ENCODE measurements at places on chromosomes 6 and 20. TPM values are rescaled to one million over a fixed set of nuclear protein-coding genes. Genes with fewer than 3 reads are reported as not detected.

- DNase-seq = no peak
These were observed 4.6 kb downstream of the TP53TG5 start for GRCh38 chr20:45373353-45374100.

DNA sequence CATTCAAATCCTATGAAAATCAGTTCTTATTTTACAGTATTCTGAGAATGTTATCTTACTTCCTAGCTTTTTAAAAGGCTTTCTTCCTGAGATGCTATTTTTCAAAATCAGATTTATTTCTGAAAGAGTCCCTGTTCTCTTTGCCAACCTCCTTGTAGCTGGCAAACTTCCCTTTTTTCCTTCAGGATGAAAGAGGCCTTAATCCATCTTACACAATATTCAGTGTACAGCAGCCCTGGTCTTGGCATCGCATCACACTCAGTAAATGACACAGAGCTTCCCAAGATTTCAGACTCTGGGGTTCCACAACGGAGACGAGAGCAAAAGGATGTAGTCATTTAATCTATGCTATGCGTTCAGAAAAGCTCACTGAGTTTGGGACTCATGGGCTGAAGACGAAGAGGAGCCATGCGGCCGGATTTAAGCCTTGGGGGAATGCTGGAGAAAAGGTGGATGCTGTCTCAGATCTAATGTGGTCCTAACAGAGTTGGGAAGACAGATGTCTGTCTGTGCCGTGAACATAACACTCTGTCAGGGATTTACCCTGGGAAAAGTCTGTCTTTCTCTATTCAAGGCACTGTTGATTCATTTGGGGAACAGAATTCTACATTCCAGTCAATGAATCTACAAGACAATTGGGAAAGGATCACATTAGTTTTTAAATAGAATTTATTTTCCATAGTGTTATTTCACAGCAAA is 616.4 kb upstream of the AGPAT4 start:
- no peak for DNase-seq

The TRIM27 gene
- 101 TPM for total RNA-seq

DNA sequence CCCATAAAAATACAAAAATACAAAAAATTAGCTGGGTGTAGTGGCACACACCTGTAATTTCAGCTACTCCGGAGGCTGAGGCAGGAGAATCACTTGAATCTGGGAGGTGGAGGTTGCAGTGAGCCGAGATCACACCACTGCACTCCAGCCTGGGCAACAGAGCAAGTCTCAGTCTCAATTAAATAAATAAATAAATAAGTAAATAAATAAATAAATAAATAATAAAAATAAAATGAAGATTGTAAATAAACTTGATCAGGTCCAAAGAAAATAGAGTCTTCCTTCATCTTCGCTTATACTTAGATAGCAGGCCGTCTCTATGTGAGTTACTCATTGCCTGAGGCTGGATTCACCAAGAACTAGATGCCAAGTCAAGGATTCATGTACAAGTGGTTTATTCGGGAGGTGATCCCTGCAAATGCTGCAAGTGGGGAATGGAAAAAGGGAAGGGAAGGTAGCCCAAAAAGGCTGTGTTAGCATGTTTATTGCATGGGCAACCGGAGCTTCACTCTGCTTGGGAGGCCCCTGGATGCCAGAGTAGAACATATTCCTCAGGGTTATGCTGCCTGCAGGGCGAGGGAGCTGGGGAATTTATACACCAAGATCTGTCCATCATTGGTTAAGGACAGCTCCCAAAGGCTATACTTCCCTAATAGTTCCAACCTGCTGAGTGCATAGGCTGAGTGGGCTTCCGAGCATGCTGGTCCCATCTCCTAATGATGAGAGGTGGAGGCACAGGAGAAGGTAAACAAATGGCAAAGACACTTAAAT is 16.3 kb downstream of the PRND start:
- no peak for DNase-seq

DNA sequence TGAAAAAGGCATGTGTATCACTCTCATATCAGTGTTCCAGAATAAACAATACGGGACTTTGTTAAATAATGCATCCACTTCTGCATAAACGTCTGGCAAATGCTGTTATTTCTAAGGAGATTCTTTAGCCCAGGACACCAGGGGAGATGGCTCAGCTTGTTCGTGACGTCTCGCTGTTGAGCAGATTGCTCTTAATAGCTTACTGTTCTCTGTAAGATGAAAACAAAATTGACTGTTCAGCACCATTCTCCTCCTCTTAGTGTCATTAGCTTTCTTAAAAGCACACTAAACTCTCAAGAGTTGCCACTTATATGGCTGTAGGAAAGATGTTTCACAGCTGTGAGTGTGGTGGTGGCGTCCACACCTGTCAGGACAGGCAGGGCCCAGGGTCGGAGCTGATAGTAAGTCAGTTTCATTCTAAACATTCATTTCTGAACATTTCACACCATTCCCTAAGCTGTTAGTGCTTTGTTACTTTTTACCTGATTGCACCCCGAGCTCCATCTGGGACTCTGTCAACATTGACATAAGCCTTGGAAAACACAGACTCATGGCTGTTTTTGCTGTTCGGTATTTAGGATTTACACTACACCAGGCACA is 132.1 kb downstream of the ZDHHC14 start:
- no peak for DNase-seq

GRCh38 chr20:47610247-47610944 is 108.7 kb downstream of the NCOA3 start:
- peak; percentile 85 for DNase-seq

DNA sequence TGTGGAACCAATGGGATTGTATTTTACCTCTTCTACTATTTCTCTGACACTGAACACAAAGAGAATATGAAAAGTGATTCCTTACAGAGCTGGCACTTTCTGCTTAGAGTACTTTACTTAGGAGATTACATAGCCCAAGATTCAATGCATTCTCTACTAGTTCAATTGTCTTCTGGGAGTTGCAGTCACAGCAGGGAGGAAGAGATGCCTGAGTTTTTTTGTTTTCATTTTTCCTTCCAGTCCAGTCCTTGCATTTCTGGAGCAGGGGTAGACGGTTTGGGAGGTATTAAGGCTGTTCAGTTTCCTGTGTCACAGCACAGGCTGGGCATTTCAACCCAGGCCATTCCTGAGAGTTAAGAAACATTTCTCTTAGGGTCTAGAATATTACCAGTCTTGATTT is 42.0 kb upstream of the SLC2A12 start:
- no peak for DNase-seq
